EL (cell line): ENCODE measurements at places on chromosomes 16 and 17.
A peak's percentile ranks its signal among the peaks of the same experiment; 100 is the strongest.

DNA sequence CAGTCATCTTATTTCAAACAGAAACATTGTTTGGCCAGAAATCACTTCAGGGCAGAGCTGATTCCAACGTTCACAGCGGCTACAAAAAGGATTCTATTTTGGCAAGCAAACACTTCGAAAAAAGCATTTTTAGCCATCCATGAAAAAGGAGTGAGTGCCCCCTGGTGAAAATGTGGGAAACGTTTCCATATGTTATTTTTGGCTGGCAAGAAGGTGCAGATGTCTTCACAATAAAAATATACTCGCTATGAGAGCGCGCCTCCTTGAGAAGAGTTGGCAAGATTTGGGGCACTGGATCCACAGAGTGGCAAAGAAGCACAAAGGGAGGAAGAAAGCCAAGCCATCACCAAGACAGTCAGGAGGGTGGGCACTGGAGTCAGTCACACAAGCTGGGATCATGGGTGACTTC is 191.1 kb downstream of the CHD9NB start:
- no peak for DNase-seq

GRCh38 chr17:46794318-46794717 is 24.2 kb downstream of the WNT3 start:
- DNase-seq, result no peak

DNA sequence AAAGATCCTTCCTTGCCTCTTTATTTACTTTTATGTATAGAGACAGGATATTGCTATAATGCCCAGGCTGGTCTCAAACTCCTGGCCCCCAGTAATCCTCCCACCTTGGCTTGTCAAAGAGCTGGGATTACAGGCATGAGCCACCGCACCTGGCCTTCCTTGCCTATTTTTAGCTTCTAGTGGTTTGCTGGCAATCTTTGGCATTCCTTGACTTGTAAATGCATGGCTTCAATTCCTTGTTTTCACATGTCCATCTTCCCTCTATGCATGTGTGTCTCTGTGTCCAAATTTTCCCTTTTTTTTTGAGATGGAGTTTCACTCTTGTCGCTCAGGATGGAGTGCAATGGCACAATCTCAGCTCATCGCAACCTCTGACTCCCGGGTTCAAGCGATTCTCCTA is 22.5 kb downstream of the HEXIM2 start:
- DNase-seq, result no peak

DNA sequence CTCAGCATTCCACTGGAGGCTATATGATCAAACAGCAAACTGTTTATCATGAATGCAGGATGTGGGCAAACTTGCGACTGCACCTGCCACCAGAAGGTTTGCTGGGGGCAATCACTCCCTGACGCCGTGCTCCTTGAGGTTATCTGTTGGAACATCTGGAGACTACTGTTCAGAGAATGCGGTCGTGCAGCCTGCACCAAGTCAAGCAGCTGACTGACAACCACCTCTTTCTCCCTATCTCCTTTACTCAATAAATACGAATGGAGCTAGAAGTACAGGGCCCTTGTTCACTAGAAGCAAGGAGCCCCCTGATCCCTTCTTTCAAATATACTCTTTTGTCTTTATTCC is 2101.2 kb downstream of the TP53TG3F start:
- no peak for DNase-seq

GRCh38 chr17:62706598-62707424 is 79.3 kb downstream of the MRC2 start:
- DNase-seq, result no peak

GRCh38 chr16:28549301-28549899 is 4.3 kb upstream of the SGF29 start:
- no peak for DNase-seq

GRCh38 chr16:79081297-79082066 is 519.1 kb downstream of the MAF start:
- DNase-seq, result no peak

DNA sequence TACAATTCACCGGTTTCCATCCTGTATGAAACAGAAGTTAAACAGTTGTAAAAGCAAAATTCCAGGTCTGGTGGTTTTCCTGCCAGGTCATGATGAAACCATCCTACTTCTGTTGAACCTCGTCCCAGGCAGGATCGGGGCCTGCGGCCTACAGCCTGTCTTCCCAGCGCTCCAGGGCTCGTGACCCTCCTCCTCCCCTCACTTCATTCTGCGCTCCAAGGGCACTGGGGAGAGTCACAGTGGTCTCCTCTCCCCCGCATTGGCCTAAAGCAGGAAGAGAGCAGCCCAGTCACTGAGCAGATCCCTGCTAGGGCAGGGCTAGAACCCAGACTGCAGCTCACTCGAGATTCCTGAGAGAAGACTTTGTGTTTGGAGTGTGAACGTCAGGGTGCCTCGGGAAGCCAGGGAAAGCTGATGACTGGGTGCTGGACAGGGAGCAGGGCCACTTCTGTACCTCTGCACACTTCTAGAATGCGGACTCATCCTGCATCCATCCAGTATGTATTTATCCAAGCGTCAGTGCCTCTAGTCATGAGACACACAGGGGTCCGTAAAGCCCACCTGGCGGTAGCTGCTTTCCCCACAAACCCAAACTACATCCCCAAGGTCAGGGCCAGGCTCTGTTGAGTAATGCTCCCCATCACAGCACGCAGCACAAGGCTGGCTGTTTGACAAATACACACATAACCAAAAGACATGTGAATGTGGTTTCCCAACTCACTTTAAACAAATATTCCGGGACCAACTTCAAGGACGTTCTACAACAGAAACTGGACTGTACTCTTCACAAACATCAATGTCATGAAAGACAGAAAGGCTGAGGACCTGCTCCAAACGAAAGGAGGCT is 1.7 kb upstream of the ITGAE start:
- peak; percentile 90 for DNase-seq

DNA sequence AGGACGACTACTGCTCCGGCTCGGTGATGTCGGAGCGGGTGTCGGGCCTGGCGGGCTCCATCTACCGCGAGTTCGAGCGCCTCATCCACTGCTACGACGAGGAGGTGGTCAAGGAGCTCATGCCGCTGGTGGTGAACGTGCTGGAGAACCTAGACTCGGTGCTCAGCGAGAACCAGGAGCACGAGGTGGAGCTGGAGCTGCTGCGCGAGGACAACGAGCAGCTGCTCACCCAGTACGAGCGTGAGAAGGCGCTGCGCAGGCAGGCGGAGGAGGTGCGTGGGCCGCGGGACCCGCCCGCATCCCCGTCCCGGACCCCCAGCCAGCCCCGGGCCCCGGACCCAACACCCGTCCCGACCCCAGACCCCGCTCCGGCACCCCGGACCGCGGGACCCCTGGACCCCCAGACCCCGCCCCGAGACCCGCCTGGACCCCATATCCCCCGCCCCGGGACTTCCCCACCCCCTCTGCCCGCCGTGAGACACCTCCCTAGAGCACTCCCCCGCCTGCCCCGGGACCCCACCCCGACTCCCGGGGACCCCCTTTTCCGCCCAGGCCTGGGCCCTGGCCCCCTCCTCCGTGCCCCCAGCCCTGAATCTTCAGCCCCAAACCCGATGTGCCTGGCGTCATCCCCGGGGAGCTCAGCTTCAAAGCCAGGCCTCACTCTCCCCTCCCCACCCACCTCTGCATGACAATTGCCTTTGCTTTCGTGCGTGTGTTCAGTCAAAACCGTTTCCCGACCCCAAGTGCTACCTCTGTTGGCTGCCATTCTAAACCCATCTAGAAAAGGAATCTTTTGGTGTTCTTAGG is 594 bp downstream of the MAPK8IP3 start:
- DNase-seq, result peak; percentile 29

GRCh38 chr16:13697013-13697412 is 222.9 kb upstream of the ERCC4 start:
- DNase-seq, result no peak

DNA sequence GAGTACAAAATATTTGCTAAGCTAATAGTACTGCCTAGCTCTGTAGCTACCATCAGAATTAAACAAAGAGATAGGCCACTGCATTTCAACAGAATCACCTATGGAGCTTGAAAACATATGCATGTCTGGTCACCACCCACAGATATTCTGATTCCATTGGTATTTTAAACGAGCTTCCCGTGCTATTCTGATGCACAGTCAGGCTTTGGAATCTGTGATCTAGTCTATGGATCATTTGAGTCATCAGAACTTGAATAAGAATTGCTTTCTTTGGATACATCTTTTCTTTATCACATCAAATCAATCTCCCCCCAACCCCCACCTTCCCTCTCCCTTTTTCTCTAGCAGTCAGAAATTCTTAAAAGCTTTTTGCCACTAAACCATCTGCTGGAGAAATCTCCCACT is 124.7 kb downstream of the NPIPB5 start:
- DNase-seq, result no peak

GRCh38 chr17:7042501-7043181 is 1.3 kb downstream of the SLC16A11 start:
- DNase-seq, result no peak

DNA sequence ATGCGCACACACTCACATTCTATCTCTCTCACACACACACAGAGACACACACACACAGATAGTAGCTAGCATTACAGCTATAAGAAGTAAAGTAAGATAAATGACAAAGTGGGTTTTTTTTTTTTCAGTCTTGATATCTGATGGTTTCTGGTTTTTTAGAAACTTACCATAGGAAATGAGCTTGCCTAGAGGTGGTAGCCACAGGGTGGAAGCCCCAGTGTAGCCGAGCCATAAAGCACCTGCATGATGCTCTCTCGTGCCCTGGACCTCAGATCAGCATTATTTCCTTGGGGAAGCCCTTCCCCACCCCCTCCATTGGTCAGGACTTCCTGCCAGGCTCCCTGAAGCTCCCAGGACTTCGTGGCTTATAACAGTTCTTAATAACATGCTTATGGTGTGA is 264.3 kb upstream of the C16orf82 start:
- DNase-seq, result no peak

DNA sequence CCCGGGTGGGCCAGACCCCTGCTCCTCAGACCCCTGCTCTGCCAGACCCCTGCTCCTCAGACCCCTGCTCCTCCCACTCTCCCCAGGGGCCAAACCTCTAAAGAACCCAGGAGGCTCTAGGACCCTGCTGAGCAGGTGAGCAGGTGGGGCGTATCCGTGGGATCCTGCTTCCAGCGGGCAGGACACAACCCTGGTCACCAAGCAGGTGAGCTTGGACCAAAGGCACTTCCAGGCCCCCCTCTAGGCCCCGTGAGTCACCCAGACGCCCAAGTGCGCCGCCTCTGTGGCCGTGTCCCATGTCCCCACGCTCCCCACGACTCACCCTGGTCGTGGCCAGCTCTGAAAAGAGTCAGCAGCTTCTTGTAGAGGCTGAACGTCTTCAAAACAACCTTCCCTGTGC is 5.0 kb downstream of the CYBC1 start:
- no peak for DNase-seq
